Posterior cingulate gyrus (tissue), 11 donors: ENCODE measurements at places on chromosomes 3 and 15.

DNA sequence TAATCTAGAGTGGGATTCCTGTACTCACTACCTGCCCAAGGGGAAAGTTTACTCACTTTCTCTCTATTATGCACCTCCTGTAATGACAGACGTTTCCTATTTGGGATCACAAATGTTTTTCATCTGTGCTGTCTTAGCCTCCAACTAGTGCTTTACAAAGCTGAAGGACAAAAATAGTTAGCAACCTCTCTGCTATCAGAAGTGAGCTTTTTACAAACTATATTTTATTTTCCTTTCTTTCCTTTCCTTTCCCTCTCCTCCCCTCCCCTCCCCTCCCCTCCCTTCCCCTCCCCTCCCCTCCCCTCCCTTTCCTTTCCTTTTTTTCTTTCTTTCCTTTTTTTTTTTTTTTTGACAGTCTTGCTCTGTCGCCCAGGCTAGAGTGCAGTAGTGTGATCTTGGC lies 130.8 kb downstream of the UNC13C start:
- no peak for DNase-seq

- no peak for DNase-seq
Measured at GRCh38 chr15:81419332-81419943, 45.4 kb upstream of the TMC3 start.

DNA sequence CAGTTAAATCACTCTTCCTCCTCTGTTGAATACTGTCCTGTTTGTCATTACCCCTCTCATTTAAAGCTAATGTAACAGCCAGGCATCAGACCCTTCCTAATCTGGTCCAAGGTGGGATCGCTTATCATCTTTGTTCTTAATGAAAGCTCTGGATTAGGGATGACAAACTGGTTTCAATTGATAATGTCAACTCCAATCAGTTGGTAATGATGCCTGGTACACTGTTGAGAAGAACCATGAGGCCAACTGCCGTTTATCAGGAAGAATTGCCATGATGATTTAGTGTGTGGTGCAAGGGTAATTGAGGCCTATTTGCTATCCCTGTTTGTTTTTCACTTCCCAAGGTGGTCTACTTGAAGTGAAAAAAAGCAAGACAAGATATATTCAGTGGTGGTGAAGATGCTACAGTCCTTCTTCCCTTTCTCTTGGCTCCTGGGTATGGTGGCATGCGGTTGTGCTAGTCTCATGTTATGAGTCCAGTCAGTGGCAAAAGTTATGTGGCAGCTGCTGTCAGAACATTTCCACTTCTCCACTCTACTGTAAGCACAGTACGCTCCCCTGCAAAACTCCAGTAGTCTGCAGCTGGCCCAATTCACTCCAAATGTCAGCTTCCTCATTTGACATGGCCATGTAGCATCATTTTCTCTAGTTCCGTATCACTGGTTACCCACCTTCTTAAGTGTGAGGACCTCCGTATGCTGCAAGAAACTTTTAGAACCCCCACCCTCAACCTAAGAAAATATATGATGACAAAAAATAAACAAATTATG lies 72.5 kb downstream of the MORC1 start:
- DNase-seq: no peak

GRCh38 chr15:97961067-97961954 lies 808 bp downstream of the ARRDC4 start:
- peak; percentile 82 for DNase-seq

DNA sequence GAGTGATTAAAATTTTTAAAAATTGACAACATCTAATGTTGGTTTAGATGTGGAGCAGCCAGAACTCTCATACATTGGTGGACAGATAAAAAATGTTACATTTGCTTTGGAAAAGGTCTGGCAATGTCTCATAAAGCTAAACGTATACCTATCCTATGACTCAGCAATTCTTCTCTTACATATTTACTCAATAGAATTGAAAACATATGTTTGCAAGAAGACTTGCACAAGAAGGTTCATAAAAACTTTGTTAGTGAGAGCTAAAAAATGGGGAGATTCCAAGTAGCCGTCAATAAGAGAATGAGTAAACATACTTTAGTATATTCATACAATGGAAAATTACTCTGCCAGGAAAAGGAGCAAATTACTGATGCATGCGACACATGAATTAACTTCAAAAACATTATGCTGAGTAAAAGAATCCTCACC lies 30.0 kb downstream of the MASP1 start:
- no peak for DNase-seq

GRCh38 chr3:13348100-13348499 lies 72.0 kb downstream of the NUP210 start:
- DNase-seq: peak; percentile 64

GRCh38 chr3:76361010-76361409 lies 575.7 kb upstream of the ZNF717 start:
- DNase-seq: no peak

DNA sequence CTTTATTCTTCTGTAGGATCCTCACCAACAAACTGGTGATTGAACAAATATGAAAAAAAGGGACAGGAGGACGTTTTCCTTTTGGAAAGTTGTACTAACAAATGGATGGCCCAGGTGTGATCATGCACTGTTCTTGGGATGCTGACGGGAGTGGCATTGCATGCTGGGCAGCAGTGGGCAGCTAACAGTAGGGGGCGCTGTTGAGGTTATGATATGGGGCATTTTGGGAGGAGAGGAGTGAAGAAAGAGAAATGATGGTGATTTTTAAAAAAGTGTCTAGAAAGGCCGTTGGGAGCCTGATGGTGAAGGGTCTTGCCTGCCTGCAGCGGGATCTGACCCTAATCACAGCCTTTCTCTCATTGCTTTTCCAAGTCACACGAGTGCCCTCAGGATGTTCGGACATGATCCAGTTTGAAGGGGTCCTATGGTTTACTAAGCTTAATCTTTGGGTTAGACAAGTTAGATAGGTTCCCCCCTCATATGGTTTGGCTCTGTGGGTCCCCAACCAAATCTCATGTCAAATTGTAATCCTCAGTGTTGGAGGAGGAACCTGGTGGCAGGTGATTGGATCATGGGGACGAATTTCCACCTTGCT lies 46.2 kb upstream of the PRTG start:
- DNase-seq: peak; percentile 27

DNA sequence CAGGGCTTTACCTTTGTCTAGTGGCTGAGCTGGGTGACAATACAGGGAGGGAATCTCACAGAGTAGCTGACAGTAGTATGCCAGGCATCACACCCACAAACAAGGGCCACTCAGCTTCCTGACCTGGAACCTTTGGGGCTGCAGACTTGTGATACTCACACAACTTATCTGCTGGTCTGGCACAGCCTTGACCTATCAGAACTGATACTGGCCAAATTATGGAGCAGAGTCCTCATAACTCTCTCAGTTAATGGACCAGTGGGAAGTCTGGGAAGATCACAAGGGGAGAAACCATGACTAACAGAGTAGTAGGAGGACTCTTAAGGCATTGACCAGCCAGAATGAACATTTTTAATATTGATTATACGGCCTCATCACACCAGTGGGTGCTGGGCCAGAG lies 19.4 kb downstream of the MRPL46 start:
- no peak for DNase-seq

- DNase-seq: no peak
Measured at GRCh38 chr3:121295452-121295851, 250.3 kb downstream of the POLQ start.

GRCh38 chr15:36844534-36844998 lies 255.8 kb downstream of the MEIS2 start:
- DNase-seq: no peak

- DNase-seq: no peak
Measured at GRCh38 chr3:169173231-169173630, 490.3 kb downstream of the MECOM start.

DNA sequence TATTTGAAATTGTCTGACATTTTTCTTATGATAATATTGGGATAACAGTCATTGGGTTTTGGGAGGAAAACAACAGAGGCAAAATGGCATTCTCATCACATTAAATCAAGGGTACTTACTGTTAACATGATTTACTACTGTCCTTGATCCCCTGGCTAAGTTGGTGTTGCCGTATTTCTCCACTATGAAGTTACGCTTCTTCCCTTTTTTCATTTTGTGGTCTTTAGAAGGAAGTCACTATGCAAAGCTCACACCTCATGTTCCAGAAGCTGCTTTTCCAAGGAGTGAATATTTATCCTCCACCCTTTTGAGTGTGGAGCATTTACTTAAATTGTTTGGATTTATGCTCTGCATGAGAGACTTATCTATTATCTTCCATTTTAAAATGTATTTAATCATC lies 63.7 kb downstream of the ALCAM start:
- DNase-seq: no peak
